ENCODE measurements at places on chromosomes 12 and 14. TPM values are rescaled to one million over a fixed set of nuclear protein-coding genes. Genes with fewer than 3 reads are reported as not detected.

CACNA2D4 gene
- 5.9 TPM for polyA plus RNA-seq

EAPP gene
- 52.3 TPM for polyA plus RNA-seq

CINP gene
- polyA plus RNA-seq = 33.4 TPM

ATN1 gene
- polyA plus RNA-seq = 66.6 TPM

DNA sequence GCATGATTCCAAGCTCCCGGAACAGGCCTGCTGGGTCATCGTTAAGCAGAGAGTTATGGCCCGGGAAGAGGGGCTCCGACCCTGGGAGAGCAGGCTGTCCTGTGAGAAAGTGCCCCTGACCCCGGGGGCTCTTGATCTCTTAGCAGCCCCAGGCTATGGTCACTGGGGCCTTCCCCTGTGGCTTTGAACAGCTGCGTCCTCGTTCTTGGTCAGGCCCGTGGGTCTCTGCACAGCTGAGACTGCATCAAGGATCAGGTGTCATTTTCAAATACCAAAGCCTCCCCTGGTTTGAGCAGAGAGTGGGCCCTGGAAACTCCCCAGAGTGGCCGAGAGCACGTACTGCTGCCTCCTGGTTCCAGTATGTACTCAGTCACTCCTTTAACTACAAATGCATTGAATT is 114.8 kb downstream of the ESRRB start:
- H3K27me3 ChIP-seq = no peaks in the 10 kb centered on the region
- H3K36me3 ChIP-seq = no peaks in the 10 kb centered on the region
- no peaks in the 10 kb centered on the region for H3K4me1 ChIP-seq
- no peak for DNase-seq
- no peak overlapping the region for H3K27ac ChIP-seq
- H3K4me3 ChIP-seq = no peak overlapping the region

DNA sequence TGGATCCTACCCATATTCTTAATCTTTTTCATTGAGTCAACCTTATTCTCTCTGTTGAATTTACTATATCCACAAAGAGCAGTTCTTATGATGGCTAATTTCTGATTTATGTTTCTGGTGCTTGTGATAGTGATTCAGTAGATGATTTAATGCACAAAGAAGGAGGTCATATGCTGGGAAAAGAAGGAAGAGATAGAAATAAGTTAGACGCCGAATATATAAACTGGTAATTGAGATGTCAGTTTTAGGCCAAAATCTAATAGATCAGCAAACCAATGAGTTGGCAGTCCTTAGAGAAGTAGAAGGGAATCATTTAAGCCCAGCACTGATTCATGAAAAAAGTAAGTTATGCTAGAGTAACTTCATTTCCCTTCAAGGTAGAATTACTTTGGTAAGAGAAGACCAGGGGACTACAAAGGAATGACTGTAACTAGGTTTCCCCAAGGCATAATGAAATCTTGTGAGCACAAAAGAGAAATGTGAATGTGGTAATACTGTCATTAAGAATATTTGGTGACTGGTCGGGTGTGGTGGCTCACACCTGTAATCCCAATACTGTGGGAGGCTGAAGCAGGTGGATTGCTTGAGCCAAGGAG is 132.4 kb downstream of the TGFB3 start:
- no peaks in the 10 kb centered on the region for H3K4me1 ChIP-seq
- DNase-seq = no peak
- H3K27ac ChIP-seq = no peak overlapping the region
- no peaks in the 10 kb centered on the region for H3K27me3 ChIP-seq
- H3K36me3 ChIP-seq = peaks cover 2% of the 10 kb centered on the region
- no peak overlapping the region for H3K4me3 ChIP-seq

GRCh38 chr12:6053541-6053940 is 70.9 kb downstream of the VWF start:
- H3K36me3 ChIP-seq = no peaks in the 10 kb centered on the region
- H3K4me3 ChIP-seq = no peak overlapping the region
- H3K27ac ChIP-seq = no peak overlapping the region
- peaks cover 22% of the 10 kb centered on the region for H3K4me1 ChIP-seq
- no peak for DNase-seq

- no peaks in the 10 kb centered on the region for H3K4me1 ChIP-seq
- H3K27me3 ChIP-seq = no peaks in the 10 kb centered on the region
- H3K4me3 ChIP-seq = no peak overlapping the region
- no peaks in the 10 kb centered on the region for H3K36me3 ChIP-seq
- H3K27ac ChIP-seq = no peak overlapping the region
- DNase-seq = no peak
These were observed 9.7 kb upstream of the ERC1 start for GRCh38 chr12:981176-981828.

DNA sequence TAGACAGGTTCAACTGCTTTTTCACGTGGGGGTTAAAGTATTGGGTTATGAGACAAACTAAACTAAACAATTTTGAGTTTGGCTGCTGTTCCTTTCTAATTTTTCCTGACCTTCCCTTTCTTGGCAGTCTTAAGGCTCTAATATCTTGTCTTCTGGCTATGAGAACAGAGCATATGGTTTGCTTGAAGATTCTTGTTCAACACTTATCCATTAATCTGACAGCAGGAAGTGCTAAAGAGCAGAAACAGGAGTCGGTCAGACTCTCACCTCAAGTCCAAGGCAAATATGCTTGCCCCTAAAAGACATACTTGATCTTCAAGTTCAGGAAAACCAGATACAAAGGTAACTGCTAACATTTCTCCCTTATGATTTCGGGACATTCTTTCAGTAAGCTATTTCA is 52.6 kb upstream of the KCNJ8 start:
- H3K4me3 ChIP-seq = no peak overlapping the region

- peak overlapping the region; percentile 89 for H3K27ac ChIP-seq
- peak; percentile 59 for DNase-seq
- H3K4me3 ChIP-seq = no peak overlapping the region
- H3K36me3 ChIP-seq = no peaks in the 10 kb centered on the region
- peaks cover 23% of the 10 kb centered on the region for H3K4me1 ChIP-seq
These were observed 11.1 kb downstream of the KLHL33 start for GRCh38 chr14:20424851-20425250.

DNA sequence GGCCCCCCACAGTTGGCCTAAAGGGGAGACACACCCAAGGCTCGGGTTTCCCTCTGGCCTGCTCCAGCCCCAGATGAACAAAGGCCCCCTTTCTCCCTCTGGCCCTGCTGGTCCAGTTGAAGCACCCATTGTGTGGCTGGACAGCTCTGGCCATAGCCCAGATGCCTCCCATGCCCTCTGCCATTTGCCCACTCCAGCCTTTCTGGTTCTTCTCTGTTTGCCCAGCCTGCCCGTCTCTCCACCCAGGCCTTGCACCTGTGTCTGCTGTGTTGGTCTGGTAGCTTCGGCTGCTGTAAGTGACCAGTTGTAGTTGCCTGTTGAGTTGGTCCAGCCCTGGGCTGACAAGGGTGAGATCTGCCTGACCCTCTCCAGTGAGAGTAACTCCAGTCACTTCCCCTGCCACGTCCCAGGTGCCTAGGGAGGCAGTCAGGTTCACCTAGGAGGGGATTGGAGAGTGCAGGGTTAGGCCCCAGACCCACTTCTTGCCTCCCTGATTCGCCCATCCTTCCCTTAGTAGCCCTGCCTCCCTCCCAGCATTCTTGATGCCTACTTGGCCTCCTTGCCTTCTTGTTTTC is 3.0 kb downstream of the B4GALNT1 start:
- H3K4me1 ChIP-seq = peaks cover 16% of the 10 kb centered on the region
- no peak overlapping the region for H3K4me3 ChIP-seq
- DNase-seq = no peak
- H3K27me3 ChIP-seq = peaks cover 94% of the 10 kb centered on the region
- no peak overlapping the region for H3K27ac ChIP-seq

GRCh38 chr14:90759370-90760077 is 56.7 kb downstream of the TTC7B start:
- no peak for DNase-seq
- H3K4me1 ChIP-seq = peaks cover 12% of the 10 kb centered on the region
- H3K36me3 ChIP-seq = no peaks in the 10 kb centered on the region
- H3K27ac ChIP-seq = no peak overlapping the region
- H3K27me3 ChIP-seq = no peaks in the 10 kb centered on the region

DNA sequence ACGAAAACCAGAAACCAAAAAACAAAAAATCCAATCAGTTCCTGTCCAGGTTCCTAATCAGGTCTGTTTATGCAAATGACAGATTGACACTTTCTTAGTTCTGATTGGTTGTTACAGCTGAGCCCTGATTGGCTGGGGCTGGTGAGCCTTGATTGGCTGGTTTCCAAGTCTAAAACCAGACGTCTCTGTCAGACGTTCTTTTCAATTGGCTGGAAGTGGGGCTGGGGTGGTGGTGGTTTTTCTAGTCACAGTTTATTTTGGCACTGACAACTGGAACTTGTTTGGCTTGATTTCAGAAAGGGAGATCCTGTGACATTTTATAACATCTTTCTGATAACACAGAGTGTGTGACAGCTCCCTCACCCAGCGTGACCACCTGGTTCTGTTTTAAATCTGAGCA is 36.1 kb upstream of the PRICKLE1 start:
- H3K27ac ChIP-seq = no peak overlapping the region
- no peak for DNase-seq
- H3K4me1 ChIP-seq = no peaks in the 10 kb centered on the region
- no peaks in the 10 kb centered on the region for H3K27me3 ChIP-seq
- H3K4me3 ChIP-seq = no peak overlapping the region

- no peak overlapping the region for H3K4me3 ChIP-seq
- peaks cover 35% of the 10 kb centered on the region for H3K4me1 ChIP-seq
- H3K36me3 ChIP-seq = no peaks in the 10 kb centered on the region
- no peak for DNase-seq
- no peak overlapping the region for H3K27ac ChIP-seq
These were observed 10.3 kb downstream of the FBRSL1 start for GRCh38 chr12:132500142-132500855.

Measured in large intestine (tissue), 12 donors.